Caki2 (cell line): ENCODE measurements at places on chromosomes 12 and 14. TPM values are rescaled to one million over a fixed set of nuclear protein-coding genes. Genes with fewer than 3 reads are reported as not detected.

- DNase-seq: no peak
These were observed 529 bp downstream of the RPLP0 start for GRCh38 chr12:120200364-120200800.

GRCh38 chr14:64549791-64550620 lies at the start of gene PPP1R36:
Gene PPP1R36, plus strand, starts transcription at chr14:64549961. Its CDS starts 37 bp downstream, at chr14:64549998.
- DNase-seq: no peak

- no peak for DNase-seq
These were observed 101.9 kb downstream of the SLC5A8 start for GRCh38 chr12:101108130-101108529.

MYRFL gene
- not detected in 2 replicates for total RNA-seq
